ENCODE measurements at places on chromosomes 2 and 18.

GRCh38 chr2:121524685-121525425, 5.8 kb upstream of the RNU4ATAC start:
- no peak for DNase-seq

DNA sequence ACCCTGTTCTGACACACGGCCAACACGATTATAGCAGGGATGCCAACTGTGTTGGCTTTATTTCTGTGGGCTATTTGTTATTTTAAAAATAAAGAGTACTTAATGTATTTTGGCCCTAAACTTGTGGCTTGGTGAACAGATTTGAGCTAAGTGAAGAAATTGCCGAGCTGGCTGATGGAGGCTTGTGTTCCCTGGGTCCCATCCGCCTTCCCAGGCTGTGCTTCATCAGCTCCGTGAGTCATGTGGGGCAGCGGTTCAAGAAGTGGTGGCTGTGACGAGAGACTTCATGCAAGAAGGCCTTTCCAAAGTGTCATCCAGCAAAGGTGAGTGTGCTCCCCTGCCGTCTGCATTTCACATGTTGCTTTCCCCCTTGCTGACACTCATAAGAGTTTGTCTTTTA, 73.6 kb upstream of the NCK2 start:
- no peak for DNase-seq

GRCh38 chr2:218727502-218728165, 17.0 kb downstream of the TTLL4 start:
- no peak for DNase-seq

GRCh38 chr18:23209796-23210195, 74.5 kb downstream of the CABLES1 start:
- no peak for DNase-seq

- DNase-seq: no peak
Observed at GRCh38 chr2:188333751-188334524, 42.3 kb downstream of the GULP1 start.
